ENCODE measurements at places on chromosomes 16 and 17. TPM values are rescaled to one million over a fixed set of nuclear protein-coding genes. Genes with fewer than 3 reads are reported as not detected.

NOG gene
- total RNA-seq, result 1.9 TPM

PYY gene
- total RNA-seq, result not detected

MT1M gene
- 0.48 TPM for total RNA-seq

SDK2 gene
- total RNA-seq, result 5.0 TPM

PLA2G10 gene
- total RNA-seq, result 0.32 TPM

CCL17 gene
- not detected for total RNA-seq

Measured in urinary bladder (tissue), 4 donors.